Small intestine (tissue), 16 donors: ENCODE measurements at places on chromosomes 1 and 21.

DNA sequence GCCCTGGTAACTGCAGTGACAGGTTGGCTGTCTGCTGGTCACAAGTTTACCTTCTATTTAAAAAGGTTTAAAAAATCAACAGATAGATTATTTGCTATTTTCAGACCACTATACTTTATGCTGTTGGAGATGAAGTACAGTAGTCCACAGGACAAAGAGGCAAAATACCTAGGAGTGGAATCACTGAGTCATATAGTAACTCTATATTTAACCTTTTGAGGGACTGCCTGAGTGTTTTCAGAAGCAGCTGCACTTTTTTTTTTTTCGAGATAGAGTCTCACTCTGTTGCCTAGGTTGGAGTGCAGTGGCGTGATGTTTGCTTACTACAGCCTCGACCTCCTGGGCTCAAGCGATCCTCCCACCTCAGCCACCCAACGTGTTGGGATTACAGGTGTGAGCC, 11.7 kb downstream of the CNIH4 start:
- DNase-seq: no peak

GRCh38 chr1:76075877-76076276, 1.3 kb downstream of the ST6GALNAC3 start:
- DNase-seq: no peak

GRCh38 chr1:213507472-213508223, 456.6 kb downstream of the RPS6KC1 start:
- DNase-seq: no peak

DNA sequence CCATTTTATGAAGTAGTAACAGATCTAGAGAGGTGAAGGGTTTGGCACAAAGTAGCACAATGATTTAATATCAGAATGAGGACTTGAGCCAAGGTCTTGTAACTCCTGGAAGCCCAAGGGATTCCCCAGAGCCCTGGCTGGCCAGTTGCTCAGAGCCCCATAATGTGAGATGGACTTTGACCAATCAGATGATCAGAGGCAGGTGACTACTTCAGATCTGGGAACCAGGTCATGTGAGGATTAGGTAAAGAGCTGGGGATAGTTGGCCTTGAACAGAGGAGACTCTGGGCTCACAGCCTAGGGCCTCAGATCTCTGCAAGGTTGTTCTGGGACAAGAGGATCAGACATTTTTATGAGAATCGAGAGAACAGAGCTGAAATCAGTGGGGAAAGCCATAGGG, 18.9 kb downstream of the SHISAL2A start:
- DNase-seq: peak; percentile 95

- no peak for DNase-seq
Measured at GRCh38 chr1:42312576-42313212, 22.3 kb downstream of the FOXJ3 start.

GRCh38 chr1:173554089-173554488, 48.8 kb downstream of the SLC9C2 start:
- no peak for DNase-seq

DNA sequence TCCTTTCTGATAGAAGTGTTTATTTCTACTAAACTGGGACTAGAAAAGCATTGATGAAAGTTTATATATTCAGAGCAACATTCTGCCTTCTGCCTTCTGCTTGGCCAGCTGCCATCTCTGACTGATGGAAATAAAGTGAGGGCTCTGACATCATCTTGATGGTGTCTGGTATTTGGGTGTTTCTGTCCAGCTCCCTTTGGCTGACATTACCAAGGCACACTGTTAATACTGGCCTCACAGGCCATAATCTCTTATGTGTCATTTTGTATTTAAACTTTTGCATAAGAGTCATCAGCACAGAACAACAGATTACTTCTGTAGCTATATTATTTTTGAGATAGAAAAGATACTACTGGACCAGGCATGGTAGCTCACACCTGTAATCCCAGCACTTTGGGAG, 216.9 kb downstream of the RYR2 start:
- DNase-seq: peak; percentile 11

DNA sequence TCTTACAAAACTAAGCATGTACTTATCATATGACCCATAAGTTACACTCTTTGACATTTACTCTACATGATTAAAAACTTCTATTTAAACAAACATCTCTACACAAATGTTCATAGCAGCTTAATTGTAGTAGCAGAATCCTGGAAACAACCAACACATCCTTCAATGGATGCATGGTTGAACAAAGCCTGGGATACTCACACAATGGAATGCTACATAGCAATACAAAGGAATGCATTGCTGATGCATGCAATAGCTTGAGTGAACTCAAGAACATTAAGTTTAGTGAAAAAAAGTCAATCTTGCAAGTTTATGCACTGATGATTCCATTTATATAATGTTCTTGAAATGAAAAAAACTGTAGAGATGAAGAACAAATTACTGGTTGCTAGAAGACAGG, 686.9 kb downstream of the LRRIQ3 start:
- DNase-seq: no peak

DNA sequence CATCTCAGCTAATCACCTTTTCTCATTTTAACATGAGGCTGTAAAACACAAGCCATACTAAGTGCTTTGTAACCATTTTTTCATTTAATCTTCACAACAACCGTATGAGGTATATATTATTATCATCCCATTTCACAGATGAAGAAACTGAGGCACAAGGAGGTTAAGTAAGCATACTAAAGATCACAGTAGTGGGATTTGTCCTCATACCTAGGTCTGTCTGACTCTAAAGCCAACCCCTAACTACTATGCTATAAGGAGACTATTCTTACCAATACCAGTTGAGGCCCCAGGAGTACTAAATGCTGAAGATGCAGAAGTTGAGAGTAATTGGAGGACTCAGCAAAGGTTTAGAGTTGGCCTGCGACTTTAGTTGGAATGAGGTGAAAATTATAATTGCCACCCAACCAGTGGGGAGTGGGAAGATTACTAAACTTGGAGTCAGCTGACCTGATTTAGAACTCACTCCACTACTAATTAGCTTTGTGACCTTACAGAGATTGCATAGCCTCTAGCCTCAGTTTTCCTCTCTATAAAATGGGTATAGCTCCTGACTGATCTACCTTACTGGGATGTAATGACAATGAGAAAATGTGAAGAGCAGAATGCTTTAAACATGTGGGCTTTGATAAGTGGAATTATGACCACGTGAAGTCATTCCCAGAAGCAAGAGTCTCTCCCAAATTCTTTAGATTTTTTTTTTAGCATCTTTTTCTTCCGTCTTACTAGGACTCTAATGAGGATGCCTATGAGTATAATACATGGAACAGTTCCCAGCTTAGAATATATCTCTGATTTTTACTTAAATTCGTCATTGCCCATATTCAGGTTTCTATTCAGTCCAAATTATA, 85.8 kb upstream of the IPO9 start:
- no peak for DNase-seq

DNA sequence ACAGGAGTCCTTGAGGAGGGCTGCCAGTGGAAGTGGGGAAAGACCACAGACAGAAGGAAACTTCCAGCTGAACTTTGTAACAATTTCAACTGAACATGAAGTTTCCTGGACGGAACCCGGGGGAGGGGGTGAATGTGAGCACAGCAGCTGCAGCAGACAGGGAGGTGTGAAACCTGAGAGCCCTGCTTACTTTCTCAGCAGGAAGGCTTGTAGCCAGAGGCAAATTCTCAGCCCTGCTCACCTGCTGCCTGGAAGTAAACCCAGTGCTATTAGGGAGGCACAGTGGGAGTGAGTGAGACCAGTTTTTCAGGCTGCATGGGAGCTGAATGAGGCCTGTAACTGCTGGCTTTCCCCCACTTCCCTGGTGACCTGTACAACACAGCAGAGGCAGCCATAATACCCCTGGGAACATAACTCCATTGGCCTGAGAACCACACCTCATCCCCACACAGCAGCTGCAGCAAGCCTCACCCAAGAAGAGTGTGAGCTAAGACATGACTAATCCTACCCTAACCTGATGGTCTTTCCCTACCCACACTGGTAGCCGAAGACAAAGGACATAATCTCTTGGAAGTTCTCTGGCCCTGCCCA, 9.6 kb upstream of the SPRR2F start:
- peak; percentile 20 for DNase-seq

DNA sequence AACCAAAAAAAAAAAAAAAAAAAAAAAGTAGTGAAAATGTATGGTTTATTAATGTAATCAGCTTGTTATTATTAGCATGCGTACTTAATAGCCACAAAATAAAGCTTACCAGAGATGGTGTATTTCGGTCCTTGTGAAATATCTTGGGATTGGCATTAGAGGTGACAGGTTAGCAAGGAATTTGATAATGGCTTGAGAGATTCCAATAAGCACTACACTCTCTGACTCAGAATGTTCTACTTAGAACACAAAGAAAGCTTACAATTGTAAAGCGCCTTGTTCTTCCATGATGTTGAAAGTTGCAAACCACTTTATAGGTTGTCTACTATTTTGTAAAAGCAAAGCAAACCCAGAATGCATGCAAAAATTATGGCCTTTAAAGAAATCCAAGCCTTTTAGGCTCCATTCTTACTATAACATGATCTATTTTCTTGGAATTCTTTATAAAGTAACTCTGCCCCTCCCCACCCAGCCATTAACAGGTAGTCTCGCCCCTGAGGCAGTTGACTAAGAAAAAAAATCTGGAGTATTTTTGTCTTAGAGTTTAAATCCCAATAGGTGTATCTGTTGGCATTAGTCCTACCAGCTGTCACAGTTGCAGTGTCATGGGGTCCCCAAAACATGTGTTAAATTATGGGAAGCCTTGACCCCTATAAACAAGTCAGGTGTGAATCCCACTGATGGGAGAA, 129.2 kb downstream of the DHRS3 start:
- DNase-seq: no peak

- DNase-seq: no peak
Measured at GRCh38 chr1:226279498-226279897, 29.5 kb downstream of the LIN9 start.

DNA sequence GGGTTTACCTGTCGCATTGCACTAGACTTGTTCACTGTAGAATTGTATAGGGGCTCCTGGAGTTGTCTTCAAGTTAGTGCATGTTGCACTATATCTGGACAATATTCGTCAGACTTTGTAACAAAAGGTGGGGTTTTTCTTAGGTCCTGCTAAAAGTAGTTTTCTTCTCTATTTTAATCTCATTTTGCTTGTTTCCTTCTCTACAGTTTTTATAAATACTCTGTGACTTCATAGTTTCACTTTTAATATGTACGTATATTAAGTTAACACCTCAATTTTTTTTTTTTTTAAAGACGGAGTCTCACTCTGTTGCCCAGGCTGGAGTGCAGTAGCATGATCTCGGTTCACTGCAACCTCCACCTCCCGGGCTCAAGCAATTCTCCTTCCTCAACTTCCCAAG, 26.5 kb upstream of the MRPS6 start:
- DNase-seq: no peak

DNA sequence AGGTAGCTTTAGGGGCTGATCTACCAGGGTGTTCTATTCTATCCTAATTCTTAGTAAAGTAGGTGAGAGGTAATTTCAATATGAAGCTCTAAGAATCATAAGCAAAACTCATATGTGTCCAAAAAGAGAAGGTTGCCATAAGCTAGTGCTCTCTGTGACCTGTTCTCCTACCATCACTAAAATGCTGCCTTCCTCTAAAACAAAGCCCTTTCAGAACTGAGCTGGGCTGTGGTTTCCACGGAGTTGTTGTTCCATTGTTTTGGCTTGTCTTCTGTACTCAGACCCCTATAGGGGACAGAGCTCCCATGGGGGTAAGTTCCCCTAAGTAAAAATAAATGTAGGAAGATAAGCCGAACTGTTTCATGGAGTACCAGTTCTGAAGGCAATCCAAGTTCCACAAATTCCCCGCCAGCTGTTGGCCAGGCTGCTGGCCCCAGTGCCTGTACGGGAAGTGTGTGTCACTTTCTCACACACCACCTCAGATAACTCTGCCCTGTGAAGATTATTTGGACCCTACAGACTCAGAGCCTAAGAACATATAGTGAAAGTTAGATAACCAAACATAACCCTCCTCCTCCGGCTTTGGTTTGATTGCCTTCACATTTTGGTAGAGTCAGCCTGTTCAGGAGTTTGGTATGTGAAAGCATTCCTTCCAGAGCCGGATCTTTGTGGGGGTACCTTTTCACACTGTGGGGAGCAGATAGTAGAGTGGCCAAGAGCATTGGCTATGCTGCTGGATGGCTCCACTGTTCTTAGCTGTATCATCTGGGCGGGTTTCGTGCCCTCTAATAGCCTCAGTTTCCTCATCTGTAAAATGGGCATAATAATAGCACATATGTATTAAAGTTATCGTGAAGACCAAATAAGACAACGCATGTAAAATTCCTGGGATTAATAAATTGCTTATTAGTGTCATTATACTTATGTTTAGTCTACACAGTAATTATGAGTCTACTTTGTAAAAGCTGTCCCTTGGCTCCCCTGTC, 10.8 kb downstream of the DPT start:
- DNase-seq: no peak
